CD4-positive, CD25-positive, alpha-beta regulatory T cell (primary cell): ENCODE measurements at places on chromosomes 6 and 20.
A peak's percentile ranks its signal among the peaks of the same experiment; 100 is the strongest.

DNA sequence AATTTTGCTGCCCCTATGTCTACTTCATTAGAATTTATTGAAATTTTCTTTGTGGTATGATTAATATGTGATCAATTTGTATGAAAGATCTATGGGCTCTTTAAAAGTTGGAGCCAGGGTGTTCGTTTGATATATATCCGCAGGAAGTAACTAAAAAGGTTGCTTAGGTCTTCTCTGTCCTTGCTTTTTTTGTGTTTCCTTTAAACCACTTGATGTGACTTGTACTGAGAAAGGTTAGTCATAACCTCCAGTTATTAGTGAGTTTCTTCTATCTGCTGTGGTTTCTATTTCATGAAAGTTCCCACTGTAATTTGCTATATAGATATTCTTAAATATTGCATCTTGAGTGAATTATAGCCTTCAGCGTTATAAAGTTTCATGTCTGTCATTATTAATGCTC lies 585.3 kb upstream of the ARID1B start:
- peak; percentile 64 for DNase-seq

DNA sequence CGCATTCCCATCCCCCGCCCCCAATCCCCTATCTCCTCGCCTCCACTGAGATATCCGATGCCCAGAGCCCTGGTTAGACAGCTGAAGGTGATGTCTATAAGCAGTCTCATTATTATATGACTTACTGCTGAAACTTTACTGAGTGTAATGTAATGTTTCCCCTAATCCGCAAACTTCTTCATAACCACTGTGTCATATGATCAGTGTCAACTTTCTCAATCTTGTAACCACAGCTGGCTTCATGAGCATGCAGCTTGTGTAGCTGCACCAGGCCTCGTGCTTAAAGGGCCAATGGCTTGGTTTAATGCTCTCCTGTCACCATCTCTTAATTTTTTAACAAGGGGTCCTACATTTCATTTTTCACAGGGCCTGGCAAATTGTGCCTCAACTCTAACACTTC lies 8.1 kb downstream of the ASIP start:
- DNase-seq = peak; percentile 34

GRCh38 chr6:15352220-15352619 lies 106.4 kb downstream of the JARID2 start:
- no peak for DNase-seq

DNA sequence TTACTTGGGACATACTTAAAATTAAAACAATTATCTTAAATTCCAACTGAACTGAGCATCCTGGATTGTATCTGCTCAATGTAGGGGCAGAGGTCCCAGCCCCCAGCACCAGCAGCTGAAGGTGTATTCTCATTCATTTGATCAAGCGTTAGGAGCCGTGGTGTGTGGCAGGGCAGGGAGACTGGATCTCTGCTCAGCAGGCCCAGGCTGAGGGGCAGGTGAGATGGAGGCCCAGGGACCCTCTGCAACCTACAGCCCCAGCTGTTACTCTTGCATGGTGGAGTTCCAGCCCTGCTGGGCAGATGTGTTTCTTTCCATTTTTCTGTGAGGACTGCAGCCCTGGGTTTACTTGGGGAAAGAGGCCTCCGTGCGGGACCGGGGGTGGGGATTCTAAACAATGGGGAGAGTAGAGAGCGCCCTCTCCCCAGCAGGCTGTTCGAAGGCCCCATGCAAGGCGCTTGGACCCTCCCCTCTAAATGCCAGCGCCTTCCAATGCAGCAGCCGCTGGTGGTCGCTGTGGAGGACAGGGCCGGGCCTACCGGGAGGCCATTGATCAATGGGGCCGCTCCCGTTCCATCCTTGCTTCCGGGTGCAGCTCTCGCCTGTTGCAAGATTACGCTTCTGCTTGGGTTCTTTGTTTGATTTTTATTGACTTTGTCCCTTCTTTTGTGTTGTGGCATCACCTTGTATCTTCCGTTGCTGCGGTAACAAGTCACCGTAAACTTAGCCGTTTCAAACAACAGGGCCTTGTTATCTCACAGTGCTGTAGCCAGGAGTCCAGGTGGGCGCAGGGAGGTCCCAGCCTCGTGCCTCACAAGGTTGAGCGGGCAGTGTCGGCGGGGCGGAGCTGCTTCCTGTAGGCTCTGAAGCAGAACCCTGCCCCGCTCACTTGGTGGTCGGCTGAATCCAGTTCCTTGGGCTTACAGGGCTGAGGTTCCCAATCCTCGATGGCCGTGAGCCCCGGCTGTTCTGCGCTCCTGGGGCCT lies 134.8 kb upstream of the PHACTR3 start:
- no peak for DNase-seq

- no peak for DNase-seq
These were observed 434.3 kb upstream of the IMPG1 start for GRCh38 chr6:76506808-76507207.

GRCh38 chr6:100247123-100247522 lies 217.6 kb downstream of the SIM1 start:
- DNase-seq = no peak

DNA sequence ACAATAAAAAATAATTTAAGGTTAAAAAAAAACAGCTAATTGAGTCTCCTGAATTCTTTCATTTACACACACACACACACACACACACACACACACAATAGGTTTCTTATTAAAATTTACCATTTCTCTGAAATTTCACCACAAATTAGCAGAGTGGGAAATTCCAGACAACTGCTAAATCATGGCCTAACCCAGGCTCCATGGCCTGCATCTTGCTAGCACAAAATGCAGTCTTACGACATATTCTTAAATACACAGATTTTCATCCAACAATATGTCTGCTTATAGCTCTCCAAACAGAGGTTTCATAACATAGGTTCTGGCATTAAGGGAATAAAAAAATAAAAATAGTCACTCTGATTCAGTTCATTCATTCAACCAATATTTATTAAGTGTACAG lies 46.9 kb downstream of the SOD2 start:
- no peak for DNase-seq

GRCh38 chr6:129860908-129861665 lies at the start of gene TMEM244:
TSS of gene TMEM244 (minus strand) at chr6:129861315. CDS start at chr6:129861188, 127 bp downstream.
- DNase-seq = peak; percentile 65

GRCh38 chr20:38082894-38083293 lies 49.3 kb downstream of the RPRD1B start:
- DNase-seq = no peak

GRCh38 chr20:1086277-1087213 lies 31.9 kb upstream of the PSMF1 start:
- DNase-seq = no peak

GRCh38 chr20:31739550-31739977 lies 474 bp downstream of the TPX2 start:
- DNase-seq = no peak

DNA sequence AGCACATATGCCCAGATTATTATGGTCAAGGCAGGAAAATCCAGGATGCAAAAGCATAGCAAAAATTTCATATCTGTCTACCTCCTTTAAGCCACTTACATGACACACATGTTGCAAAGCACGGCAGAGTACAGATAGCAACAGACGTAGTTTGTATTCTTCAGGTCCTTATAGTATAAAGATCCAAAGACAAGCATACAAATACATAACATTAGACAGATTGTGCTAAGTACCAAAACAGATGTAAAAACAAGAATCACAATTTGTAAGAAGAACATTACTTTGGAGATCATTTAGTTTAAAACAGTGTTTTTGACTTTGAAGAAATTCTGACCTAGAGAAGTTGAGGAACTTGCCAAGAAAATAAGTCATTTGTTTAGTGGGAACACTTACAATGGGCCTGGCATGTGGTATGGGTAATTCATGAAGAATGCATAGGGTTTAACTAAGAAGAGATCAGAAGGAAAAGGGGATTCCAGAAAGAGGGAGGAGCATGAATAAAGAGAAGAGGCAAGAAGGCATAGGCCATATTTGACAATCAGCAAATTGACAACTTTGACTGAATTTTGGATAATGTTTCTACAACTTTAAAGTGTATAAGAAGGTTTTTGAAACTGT lies 30.6 kb upstream of the LMBRD1 start:
- no peak for DNase-seq

DNA sequence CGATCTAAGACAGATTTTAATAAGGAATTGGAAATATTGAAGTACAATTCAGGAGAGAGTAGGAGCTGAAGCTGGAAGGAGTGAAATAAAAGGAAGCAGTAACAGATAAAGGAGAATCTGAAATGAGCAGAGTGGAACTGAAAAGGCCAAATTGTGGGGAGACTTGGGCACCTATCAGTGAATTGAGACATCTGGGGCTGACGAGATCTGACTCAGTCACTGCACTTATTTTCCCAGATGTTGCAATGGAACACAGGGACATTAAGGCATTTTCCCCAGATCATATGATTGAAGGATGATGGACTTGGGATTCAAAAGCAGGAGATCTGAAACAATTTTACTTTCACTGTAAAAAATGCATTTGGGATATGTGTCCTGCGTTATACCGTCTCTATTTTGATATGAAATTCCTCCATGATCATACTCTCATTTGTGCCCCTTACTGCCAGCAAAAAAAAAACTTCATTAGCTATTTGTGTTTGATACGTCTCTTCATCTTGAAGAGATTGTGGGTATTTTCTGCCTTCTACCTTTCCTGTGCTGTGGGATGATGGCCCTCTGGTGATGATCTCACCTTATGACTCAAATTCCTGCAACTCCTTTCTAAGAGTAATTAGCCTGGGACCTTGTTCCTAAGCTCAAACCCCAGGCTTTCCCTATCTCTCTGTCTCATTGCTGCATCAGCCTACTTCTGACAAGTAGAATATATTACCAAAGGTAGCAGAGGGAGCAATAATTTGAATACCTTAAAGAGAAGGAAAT lies 278.5 kb upstream of the MAN1A1 start:
- peak; percentile 4 for DNase-seq

DNA sequence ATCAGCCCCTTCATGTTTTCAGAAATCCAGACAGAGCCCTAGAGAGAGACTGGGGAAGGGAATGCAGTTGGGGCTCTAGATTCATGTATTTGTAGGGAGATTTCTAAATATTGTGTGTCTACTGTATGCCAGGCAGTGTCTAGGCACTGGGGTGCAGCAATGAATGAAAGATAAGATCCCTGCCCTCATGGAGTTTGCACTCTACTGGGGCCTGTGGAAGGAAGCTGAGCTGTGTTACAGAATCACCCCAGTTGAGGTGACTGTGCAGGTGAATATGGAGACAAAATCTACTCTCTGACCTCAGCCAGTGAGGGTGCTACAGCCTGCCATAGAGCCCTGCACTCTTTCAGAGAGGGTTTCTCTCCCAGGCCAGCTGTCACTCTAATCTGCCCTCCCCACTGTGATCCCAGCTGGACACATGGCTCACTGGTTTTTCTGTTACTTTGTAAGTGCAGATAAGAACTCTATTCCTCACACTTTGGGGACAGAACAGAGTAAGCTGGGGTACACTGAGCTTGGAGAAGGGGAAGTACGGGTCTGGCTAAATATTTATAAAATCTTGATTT lies 69.2 kb upstream of the E2F3 start:
- DNase-seq = no peak

DNA sequence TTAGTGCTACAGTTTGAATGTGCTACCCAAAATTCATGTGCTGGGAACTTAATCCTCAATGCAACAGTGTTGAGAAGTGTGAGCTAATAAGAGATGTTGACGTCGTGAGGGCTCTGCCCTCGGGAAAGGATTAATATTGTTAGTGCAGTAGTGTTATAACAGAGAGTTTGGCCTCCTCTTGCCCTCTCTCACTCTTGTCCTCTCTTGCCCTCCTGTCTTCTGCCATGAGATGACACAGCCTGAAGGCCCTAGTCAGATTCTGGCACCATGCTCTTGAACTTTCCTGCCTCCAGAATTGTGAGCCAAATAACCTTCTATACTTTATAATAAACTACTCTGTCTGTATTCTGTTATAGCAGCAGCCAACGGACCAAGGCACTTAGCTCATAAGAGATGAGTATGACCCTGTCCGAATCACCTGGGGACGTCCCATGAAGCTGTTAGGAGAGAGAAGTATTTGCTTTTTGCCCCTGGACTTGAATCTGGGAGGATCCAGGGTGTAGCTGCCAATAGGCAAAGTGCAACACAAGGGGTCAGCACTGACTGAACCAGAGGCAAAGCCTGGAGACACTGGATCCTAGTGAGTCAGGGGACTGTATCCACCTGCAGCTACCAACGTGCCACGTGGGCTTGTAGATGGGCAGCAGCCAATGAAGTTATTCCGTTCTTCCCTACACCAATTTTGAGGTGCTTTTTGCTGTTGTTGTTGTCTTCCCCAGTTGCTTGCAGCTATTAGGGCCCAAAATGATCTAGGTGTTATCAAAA lies 233.7 kb downstream of the THBS2 start:
- DNase-seq = no peak

DNA sequence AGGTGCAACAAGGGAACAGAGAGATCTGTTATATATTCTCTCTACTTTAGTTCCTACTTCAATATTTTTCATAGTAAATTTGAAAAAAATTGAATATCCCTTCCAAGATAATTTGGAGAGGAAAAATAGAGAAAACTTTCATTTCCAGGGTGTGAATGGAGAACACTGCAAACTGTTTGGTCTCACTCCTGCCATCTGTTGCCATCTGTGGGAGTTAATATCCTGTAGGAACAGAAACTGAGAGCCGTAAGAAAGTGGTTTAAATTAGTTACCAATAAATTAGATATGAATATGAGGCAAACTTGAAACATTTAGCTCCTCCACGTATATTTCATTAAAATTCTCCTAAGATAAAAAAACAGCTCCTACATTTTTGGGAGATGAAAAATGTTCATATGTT lies 4.2 kb downstream of the ZNF337 start:
- no peak for DNase-seq

DNA sequence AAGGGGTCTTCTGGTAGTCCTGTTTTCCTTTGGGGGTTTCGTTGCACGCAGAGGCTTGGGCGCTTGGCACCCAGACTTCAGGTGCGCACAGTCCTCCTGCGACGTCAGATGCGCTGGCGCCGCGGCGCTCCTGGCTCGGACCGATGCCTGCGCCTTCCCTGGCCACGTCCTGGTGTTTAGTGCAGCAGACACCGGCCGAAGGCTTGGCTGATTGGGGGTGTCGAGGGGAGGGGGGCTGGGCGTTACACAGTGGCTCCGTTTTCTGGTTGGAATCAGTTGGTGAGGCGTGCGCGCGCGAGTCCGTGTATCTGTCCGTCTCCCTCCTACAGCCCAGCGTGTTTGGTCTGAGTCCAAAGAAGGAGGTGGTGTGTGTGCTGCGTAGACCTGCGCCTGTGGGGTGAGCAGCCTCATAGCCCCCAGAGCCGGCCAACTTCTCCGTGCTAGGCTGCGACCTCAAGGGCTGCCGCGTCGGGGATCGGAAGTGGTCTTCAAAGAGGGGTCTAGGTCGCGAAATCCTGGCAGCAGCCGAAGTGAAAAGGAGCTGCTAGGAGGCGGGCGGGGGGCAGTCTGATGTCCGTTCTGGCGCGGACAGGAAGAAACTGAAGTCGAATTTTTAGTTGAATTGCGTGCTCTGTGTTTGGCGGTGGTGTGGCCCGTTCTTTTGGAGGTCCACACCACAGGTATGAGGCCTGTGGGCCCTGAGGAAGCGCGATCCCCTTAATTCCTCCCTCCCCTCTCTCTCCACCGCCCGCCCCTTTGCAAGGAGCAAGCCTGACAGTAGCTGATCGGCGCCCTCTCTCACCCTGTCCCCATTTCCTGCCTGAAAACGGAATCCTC lies 1.5 kb downstream of the SYNDIG1 start:
- no peak for DNase-seq
